ENCODE measurements at places on chromosomes 16 and 17.
A peak's percentile ranks its signal among the peaks of the same experiment; 100 is the strongest.

DNA sequence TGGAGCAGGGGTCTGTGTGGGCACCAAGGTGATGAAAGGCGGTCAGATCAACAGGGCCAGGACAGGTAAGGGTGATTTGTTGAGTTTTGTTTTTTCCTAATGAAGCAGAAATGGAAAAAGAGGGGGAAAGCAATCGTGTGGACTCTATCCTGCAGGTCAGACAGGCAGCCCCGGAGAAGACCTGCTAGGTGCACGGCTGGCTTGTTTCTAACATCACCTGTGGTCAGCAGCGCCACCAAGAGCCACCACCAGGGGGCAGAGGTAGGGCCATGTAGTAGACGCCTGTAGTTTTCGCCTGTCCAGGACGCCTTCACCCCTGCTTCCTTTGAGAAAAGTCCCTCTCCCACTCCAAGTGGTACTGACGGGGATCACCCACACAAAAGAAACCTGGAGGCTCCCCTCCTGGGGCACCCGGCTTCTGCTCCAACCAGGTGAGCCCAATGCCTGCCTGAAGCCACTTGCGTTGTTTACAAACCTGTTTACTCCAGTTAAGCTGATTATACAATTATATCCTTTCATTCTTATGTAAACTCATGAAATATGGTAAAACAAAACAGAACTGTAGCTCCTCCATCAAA lies 54.2 kb upstream of the SEC14L1 start:
- peak; percentile 49 for DNase-seq

GRCh38 chr16:75647112-75647491 lies 363 bp downstream of the KARS1 start:
- no peak for DNase-seq

- no peak for DNase-seq
These were observed 144.6 kb downstream of the C16orf95 start for GRCh38 chr16:87172632-87173031.

DNA sequence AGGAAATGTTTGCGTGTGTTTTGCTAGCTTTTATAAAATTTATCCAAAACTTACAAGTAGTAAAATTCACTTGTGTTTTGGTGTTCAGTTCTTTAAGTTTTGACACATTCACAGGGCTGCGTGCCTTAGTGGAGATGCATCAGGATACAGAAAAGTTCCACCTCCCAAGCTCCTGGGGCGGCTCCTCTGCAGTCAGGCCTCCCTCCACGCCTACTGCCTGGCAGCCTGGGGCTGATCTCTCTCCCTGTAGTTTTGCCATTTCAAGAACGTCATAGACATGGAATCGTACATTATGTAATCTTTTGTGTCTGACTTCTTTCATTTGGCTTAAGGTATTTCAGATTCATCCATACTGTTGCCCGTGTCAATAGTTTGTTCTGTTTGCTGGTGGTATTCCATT lies 27.2 kb upstream of the IRF8 start:
- DNase-seq, result no peak
